ENCODE measurements at places on chromosomes 11 and 22.

DNA sequence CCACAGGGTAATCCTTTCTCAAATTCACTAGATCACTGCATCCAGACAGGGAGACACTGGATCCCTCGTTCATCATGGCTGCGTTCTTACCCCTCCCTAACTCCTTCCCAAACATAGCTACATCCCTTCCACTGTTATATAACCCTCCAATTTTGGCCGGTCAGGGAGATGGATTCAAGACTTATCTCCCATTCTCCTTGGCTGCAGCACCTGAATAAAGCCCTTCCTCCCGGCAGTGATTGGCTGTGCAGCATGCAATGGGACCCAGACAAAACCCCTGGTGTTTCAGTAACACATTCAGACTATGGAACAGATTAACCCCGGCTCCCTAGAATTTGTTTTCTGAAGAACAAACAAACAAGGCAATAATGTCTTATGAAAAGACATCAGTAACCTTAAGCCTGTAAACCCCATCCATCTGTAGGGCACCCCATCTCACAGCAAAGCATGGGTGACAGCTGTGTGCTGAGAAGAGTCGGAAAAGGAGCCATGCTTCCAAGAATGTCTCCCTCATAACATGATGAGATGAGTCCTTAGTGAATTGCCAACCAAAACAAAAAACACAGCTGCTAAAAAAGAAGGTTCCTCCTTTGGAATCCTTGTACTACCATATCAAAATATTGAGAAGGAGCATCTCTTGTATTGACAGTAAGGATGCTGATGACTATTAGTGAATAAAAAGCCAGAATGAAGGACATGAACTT, 5.0 kb downstream of the MIF start:
- no peak for DNase-seq

DNA sequence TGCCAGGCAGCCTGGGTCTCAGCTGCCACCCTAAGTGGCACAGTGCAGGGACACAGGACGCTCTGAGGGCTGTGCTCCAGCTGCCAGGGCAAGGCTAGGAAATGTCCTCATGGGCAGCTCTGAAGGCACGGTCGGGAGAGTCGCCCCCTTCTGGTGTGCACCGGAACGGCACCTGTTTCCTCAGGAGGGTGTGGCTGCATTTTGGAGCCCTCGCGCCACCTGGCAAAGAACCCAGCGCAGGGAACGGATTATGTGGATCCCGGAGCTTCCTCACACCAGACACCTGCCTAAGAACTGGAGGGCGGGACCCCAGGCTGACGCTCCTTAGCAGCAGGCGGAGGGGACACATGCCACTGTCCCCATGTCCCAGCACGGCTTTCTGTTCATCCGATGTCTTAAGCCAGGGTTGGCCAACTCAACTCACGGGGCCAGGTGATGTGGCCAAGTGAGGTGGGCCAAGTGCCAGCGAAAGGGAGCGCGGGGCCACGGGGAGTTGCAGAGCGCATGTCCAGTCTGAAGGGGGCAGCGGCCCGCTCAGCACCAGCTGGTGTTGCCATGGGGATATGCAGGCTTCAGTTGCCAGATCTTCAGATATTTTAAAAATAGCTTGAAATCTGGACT, 5.1 kb upstream of the SLC22A8 start:
- DNase-seq, result no peak

DNA sequence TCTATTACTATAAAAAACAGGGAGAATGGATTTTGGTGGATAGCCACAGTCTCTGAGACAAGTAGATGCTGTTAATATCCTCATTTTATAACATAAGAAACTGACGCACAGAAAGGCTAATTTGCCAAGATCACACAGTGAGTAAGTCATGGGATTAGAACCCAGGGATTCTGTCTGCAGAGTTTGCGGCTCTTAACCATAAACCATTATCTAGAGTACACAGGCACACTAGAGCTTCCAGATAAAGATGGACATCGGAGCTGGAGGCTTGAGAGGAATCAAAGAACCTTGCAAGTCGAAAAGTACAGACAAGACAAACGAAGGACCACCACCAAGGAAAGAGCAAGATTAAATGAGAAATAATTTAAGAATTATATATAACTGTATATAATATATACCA, 11.3 kb downstream of the LGALS12 start:
- DNase-seq, result no peak

DNA sequence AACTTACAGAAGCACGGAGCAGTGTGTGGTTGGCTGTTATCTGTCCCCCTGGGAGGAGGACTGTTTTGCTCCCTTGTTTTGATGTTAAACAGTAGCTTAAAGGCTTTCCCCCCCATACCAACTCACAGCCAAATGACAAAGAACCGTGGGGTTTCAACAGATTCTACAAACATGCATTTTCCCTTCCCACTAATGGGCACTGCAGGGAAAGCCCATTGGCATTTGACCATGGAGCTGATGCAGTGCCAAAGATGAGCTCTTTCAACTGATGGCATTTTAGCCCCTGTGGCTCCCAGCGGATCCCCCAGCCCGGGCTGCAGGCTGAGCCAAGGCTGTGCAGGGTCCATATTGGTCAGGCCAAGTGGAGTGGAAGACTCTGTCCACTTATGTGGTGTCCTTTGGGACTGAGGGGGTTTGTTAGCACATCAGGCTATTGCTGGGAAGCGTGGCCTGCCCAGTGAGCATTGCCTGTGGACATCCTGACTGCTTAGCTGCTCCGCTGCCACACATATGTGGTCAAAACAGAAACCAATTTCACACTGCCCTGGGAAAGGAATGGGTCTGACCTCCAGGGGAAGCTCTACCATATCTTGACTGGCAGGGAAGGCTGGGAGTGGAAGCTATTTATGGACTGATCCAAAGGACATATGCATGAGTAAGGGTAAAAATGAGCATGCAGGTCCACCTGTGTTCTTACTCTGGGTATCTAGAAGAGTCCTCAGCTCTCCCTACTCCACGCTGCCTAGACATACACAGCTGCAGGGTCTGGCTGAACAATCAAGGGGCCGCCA, 116.4 kb upstream of the PARVA start:
- DNase-seq, result no peak

- DNase-seq, result no peak
Measured at GRCh38 chr11:127631974-127632373, 631.4 kb upstream of the KIRREL3 start.

DNA sequence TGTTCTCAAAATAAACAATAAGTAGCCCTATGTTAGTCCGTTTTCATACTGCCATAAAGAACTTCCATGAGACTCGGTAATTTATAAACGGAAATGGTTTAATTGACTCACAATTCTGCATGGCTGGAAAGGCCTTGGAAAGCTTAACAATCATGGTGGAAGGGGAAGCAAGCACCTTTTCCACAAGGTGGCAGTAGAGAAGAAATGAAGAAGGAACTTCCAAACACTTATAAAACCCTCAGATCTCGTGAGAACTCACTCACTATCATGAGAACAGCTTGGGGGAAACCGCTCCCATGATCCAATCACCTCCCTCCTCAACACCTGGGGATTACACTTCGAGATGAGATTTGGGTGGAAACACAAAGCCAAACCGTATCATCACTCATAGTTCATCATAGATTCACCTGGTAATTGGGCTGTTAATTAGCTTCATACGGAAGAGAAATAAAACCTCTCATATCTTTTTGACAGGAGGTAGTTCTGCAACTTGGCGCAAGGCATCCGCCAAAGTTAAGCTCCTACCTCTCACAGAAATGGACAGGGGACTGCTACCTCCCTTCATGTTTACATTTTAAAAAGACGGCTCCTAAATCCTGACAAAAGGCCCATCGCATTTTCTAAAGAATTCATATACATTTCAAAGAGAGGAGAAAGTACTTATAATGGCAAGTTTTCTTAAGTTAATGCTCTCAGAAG, 49.0 kb downstream of the MUC15 start:
- no peak for DNase-seq

DNA sequence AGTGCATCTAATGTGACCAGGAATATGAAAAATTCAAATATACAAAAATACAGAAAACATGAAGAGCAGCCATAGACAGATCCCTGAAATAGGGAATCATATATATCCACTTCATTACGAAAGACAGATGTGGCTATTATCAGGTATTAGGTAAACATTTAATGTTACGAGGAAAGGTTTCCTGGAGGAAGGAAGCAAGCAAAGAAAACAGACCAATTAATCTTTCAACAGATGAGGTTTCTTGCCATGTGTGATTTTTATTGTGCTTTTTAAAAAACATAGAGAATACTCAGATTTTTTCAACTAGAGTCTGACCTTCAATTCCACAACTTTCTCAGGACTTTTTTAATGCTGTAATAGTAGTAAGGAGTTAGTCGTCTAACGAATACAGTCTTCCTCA, 24.3 kb upstream of the GAB2 start:
- DNase-seq, result no peak

- DNase-seq, result no peak
Measured at GRCh38 chr11:62233730-62234129, 8.3 kb upstream of the SCGB1D2 start.

- no peak for DNase-seq
Measured at GRCh38 chr11:113991170-113991569, 16.3 kb downstream of the HTR3A start.

DNA sequence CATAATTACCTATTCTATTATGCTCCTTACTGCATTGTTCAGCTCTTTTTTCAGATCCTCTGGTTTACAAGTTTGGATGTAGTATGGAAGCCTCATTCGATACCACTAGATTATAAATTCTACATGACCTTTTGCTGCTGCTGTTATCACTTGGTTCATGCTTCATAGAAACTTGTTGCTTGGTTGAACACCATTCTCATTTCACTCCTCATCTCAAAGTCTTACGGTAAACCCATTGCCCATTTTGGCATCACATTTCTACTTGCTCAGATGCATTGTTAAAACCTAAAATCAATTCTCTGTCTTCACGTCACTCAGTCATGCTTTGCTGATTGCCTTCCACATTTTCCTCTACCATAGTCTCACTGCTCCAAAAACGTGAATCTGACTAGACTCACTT, 155.5 kb upstream of the DDI1 start:
- no peak for DNase-seq

GRCh38 chr11:120914601-120915000, 109.3 kb upstream of the TBCEL start:
- no peak for DNase-seq

DNA sequence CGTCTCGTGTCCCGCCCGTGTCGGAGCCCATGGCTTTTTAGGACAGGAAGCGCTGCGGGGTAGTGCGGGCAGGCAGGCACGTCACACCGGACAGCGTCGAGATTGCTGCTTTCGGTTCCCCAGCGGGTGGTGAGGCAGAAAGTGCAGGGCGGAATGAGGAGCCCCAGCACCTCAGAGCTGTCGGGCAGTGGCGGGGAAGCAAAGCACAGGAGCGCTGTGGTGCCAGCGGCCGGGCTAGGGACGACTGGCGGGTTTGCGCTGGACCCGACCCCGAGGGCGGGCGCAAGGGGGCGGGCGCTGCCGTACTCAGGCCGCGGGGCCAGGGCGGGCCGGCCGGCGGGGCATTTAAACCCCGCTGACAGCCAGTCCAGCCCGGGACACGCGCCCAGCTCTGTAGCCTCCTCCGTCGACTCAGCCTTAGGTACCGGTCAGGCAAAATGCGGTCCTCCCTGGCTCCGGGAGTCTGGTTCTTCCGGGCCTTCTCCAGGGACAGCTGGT, at the start of gene SLC37A2:
SLC37A2 (plus strand) TSS at position 375 of the 498 bp plus-strand sequence; CDS start at position 438, 63 bp downstream.
- peak; percentile 35 for DNase-seq

- DNase-seq, result no peak
Measured at GRCh38 chr22:23817146-23817545, 21.7 kb downstream of the DERL3 start.

DNA sequence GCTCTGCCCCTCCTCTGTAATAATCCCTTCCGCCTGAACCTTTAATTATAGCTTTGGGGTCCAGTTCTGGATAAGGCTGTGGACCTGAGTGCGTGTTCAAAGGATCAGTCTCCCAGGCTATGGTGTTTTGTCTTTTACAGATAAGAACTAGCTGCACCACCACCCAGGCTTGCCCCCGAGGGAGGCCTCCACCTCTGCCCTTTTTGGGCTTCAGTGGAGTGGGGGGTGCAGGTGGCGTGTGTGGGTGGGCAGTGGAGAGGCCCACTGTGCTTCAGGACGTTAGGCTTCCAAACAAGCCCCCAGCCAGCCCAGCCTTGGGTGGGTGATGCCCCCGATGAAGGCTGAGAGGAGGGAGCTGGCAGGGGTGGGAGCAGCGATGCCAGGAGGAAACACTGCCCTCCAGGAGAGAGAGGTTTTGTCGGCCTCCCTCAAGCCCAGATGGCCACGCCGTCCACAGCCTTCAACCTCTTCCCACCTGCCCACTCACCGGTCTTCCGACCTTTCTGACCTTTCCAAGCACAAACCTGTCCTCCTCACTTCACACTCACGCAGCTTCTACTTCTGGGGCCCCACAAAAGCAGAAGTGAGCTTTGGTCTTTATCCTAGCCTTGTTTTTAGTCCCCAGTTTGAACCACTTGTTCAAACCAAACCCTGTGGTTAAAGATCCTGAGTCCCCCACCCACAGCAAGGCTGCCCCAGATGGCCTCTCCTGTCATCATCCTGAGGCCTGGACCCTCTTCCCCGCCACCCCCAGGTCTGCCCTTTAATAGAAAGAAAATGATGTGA, 20.4 kb downstream of the PSMD13 start:
- DNase-seq, result no peak

DNA sequence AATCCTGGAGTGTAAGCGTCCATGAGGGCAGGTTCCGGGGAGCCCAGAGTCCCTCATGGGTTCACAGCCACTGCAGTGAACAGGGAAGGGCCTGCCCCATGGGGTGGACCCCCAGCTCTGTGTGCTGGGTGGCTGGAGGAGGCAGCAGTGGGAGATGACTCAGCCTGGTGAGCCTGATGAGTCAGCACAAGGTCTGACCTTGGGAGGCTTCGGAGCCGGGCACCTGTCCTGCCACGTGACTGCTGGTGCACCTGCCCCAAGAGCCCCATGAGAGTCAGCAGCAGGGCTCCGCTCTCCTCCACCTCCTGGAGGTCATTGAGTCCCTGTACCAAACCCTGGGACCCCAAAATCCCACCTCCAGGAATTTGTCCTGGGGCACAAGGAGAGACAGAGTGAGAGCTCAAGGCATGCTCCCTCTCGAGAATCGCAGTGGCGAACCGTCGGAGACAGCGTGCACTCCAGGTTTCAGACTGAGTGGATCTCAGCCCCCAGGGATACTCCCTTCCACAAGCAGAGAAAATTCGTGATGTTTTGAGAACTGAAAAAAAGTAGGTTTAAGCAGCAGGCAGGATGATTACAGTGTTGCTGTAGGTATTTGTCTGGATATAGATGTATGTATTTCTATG, 1221.7 kb downstream of the BRD1 start:
- DNase-seq, result no peak

DNA sequence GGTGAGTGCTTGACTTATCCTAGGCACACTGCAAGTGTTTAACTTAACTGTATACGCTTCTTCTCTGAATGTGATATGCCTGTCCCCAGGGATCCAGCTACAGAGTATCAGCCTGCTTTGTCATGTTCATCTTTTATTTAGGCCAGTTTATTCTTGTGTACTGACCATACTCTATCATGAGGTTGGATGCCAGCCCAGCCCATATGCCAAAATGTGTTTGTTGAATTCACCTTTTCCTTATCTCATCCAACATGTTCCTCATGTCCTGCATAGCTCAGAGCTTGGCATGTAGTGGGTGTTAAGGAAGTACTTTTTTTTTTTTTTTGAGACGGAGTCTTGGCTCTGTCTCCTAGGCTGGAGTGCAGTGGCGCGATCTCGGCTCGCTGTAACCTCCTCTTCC, 116.2 kb downstream of the NCAM1 start:
- DNase-seq, result no peak

- no peak for DNase-seq
Measured at GRCh38 chr11:73878771-73879170, 2.0 kb downstream of the PAAF1 start.
